ENCODE measurements at places on chromosomes 11 and 22. TPM values are rescaled to one million over a fixed set of nuclear protein-coding genes. Genes with fewer than 3 reads are reported as not detected.

DNA sequence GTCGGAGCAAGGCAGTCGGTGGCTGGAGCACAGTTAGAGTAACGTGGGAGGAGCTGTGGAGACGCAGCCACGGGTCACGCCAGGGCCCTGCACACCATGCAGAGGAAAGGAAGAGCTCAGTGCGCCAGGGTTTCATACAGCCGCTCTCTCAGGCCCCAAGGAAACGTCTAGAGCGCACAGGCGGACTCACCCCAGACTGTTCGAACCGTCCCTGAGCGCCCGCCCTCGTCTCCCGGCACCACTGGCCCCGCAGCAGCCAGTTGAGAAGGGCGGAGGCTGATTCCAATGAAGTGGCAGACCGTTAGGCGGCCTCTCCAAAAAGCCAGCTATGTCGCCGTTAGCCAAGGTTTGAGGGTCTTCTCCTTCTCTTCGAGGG is 483 bp upstream of the HYLS1 start:
- H3K4me3 ChIP-seq = peak overlapping the region; percentile 81
- H3K36me3 ChIP-seq = 0 out of 2 replicates have a peak, but pooled peaks cover 3% of the 10 kb centered on the region
- no peaks in the 10 kb centered on the region for H3K27me3 ChIP-seq
- DNase-seq = no peak

GRCh38 chr11:44819346-44819745 is 92.6 kb downstream of the TSPAN18 start:
- H3K4me3 ChIP-seq = no peak overlapping the region
- no peaks in the 10 kb centered on the region for H3K4me1 ChIP-seq
- DNase-seq = no peak
- H3K27ac ChIP-seq = no peak overlapping the region
- H3K27me3 ChIP-seq = no peaks in the 10 kb centered on the region
- no peaks in the 10 kb centered on the region for H3K36me3 ChIP-seq

DNA sequence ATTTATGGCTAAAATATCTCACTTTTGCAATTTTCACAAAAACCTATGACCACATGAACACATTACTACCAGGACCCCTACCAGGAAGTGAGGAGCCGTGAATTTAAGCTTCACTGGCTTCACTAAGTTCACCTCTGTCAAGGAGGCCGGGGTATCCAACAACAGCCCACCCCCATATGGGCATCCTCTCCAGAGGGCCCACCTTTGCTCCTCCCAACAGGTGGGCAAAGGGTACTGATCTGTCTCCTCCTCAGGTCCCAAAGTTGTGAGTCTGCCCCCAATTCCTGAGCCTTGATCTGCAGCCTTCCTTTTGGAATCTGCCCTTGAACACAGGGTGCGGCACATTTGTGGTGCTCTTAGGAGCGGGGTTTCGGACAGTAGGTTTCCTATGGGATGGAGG is 66.9 kb downstream of the OTOG start:
- H3K4me1 ChIP-seq = no peaks in the 10 kb centered on the region
- no peak overlapping the region for H3K27ac ChIP-seq
- H3K27me3 ChIP-seq = no peaks in the 10 kb centered on the region
- H3K36me3 ChIP-seq = no peaks in the 10 kb centered on the region

DNA sequence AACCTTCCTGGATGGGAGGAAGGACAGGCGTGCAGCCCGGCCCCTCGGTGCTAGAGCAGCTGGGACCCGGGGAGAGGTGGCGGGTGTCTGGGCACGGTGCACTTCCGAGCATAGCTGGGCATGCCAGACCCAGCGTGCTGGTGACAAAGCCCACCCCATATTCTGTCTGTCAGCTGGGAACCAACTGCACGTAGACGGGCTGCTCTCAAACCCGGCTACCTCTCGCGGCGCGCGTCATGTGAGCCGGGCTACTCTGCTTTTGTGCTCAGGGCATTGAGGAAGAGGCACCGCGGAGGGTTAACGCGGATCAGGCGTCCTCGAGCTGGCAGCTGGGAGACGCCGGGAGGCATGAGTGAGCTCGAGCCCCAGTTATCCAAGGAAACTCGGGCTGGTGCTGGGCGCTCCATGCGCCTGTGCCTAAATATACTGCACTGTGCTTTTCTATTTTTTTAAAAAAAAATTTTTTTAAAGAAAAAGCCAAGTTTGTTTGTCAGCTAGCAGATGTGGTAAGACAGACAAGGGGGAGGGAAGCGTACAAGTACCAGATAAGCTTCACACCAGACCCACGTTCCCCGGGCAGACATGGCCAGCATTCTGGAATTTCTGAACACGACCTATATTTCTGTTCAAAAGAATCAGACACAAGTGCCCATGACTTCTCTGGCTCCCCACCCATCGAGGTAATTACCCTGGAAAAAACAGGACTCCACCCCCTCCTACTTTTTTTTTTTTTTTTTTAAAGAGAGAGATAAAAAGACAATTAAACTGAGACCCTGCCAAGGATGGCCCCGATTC is 425.6 kb downstream of the SHANK2 start:
- H3K4me1 ChIP-seq = no peaks in the 10 kb centered on the region
- no peak overlapping the region for H3K4me3 ChIP-seq
- no peaks in the 10 kb centered on the region for H3K36me3 ChIP-seq
- H3K27ac ChIP-seq = no peak overlapping the region

DUSP8 gene
- total RNA-seq = 10.2 TPM

DNA sequence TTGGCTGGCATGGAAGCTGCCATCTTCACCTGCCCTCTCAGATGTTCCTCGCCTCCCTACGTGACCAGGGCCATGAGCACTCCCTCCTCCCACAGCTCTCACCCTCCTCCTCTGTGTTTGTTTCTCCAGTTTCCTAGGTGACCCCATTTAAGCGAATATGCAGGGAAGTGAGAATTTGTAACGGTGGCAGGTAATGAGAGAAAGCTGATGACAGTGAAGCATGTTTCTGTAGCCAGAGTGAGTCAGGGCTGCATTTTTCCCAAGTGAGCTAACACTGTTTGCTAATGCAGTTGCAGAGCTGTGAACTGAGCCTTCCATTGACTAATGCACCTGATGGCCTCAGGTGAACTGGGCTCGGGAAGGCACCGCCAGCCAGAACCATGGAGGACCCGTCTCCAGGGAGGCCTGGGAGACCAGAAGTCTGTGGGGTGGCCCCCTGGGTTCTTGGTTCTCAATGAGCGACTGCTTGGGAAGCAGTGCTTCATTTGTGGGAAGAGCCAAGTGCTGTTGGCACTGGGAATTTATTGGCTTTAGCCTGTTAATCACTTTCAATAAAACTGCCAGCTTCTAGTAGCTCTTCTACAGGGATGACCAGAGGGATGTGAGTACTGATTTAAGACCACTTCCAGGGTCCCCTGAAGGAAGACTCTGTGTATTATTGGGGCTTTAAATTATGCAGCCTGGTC is 64.5 kb downstream of the BARX2 start:
- no peaks in the 10 kb centered on the region for H3K27me3 ChIP-seq
- no peaks in the 10 kb centered on the region for H3K4me1 ChIP-seq
- no peak overlapping the region for H3K4me3 ChIP-seq
- no peak for DNase-seq
- no peaks in the 10 kb centered on the region for H3K36me3 ChIP-seq

GRCh38 chr11:44165432-44165831 is 70.0 kb downstream of the EXT2 start:
- H3K4me3 ChIP-seq = no peak overlapping the region
- H3K36me3 ChIP-seq = no peaks in the 10 kb centered on the region
- no peaks in the 10 kb centered on the region for H3K4me1 ChIP-seq
- H3K27ac ChIP-seq = no peak overlapping the region
- DNase-seq = no peak

DNA sequence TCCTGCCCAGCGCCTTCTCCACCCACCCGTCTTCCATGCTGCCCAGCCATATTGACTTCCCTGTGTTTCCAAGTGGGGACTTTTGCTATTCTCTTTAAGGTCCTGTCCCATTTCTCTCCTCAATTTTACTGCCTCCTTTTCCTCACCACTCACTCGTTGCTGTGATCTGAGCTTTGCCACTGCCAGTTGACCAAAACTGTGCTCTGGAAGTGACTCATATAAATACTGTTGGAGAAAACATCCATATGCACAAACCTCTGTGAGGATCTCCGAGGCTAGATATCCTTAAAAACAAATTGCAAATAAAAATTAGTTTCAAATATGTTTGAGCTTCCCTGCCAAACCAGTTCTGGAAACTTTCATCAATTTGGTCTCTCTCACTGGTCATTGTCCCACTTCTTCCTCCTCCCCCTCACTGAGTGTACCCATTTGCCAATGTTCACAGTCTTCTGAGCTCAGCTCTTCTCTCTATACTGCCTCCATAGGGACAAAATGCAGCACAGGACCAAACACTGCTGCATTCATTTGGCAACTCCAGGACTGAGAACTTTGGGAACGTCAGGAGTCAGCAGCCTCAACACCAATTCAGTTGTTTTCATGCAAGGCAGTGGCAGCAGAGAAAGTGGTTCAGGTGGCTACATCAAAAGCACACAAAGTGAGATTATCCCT is 34.0 kb upstream of the MMP13 start:
- H3K36me3 ChIP-seq = no peaks in the 10 kb centered on the region
- no peak overlapping the region for H3K4me3 ChIP-seq
- no peak for DNase-seq
- no peak overlapping the region for H3K27ac ChIP-seq

ZNF214 gene
- 2.1 TPM for total RNA-seq
